AG08396 (cell line): ENCODE measurements at places on chromosomes 7 and 10.

DNA sequence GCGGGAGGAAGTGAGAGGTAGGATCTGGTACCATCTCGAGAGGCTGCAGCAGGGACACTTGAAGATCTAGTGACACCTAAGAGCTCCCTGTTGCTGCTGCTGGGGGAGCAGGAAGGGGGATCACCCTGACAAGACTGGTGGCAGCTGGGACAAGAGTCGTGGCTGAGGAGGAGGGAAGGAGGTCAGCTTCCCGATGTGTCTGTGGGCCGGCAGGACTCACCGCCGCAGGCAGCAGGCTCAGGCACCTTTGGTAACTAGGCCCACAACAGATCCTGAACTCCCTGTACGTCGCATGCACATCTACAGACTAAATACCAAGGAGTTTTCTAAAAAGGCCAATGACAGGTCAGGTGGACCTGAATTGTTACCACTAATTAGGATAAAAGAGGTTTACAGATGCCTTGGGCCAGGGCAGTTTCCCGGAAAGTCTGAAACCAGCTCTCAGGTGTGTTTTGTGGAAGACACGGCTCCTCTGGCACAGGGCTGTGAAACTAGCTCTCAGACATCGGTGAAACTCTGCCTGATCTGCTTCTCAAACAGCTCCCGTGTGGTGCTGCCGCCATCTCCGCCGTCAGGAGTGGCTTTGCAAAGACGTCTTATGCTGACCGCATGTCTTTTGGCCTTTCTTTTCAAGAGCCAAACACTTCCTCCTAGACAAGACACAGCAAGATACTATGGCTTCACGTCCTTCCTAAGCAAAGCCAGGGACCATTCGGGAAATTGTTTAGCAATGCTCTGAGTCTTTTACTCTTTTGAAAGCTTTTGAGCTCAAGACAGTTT lies 609.7 kb downstream of the PTPRN2 start:
- no peak for DNase-seq

GRCh38 chr7:37393476-37393875 lies 55.2 kb downstream of the ELMO1 start:
- DNase-seq = no peak

DNA sequence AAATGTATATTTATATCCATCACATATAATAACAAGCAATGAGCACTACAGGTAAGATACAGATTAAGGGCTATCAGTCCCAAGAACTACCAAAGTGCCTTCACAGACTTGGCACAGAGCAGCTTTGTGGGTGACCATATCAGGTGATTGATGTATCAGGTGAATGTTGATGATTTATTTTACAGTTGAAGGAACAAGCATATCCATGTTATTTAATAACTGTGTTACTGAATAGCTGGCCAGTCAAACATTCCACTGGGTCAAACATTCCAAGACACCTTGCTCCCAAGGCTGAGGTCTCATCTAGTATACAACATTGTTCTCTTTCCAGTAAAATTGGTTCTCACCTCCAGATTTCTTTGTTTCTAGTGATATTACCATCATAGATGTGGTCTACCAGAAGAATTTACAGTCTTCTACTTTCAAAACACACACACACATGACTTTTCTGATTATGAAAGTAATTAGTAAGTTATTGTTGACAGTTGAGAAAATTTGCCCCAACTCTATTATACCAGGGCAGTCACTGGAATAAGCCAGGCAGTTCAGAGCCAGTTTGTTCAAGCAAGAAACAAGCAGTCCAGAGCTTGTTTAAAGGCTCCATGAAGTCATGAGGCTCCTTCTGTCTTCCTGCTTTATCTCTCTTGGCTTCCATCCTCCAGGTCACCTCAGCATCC lies 68.2 kb downstream of the ELAPOR2 start:
- DNase-seq = no peak

- no peak for DNase-seq
Observed at GRCh38 chr10:107010531-107010930, 154.0 kb downstream of the SORCS1 start.

- no peak for DNase-seq
Observed at GRCh38 chr7:41038211-41038610, 664.7 kb downstream of the INHBA start.

DNA sequence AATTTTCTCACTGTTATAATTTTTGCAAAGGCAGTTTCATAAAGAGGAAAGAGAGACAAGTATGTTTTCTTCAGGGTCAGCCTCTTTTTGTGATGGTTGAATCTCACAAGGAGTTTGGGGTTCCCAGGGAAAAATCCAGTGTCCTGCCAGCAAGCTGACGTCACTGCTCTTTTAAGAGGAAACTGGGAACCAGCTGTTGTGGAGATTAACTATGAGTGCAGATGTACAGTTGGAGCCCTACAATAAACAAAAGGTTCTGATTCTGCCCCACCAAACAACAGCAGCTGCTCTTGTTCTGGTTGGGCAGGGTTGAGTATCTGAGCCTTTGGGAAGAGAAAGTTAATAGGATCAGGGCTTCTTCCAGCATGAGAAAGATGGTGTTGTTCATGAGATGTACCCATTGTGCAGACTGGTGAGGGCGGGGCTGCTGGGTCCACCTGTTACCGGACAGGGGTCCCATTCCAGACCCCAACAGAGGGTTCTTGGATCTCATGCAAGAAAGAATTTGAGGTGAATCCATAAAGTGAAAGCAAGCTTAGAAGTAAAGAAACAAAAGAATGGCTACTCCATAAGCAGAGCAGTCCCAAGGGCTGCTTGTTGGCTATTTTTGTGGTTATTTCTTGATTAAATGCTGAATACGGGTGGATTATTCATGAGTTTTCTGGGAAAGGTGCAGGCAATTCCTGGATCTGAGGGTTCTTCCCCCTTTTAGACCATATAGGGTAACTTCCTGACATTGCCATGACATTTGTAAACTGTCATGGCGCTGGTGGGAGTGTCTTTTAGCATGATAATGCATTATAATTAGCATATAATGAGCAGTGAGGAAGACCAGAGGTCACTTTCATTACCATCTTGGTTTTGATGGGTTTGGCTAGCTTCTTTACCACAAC lies 12.5 kb downstream of the PRF1 start:
- DNase-seq = no peak

GRCh38 chr7:78020874-78021249 lies 222.3 kb downstream of the PHTF2 start:
- DNase-seq = no peak

DNA sequence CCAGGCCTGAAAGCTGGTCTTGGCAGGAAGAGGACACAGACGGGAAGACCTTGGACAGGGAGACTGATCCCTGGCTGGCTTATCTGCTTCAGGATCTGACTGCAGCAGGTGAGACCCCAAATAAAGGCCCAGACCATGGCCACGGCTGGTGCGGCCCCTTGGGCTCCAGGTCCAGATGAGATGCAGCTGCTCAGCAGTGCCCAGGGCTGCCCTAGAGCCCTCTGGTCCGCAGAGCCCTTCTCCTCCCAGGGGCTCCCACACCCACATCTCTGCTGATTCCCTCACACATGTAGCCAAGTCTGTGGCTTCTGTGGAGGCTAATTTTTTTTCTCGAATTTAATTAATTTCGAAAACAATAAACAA lies 46.3 kb downstream of the VIPR2 start:
- DNase-seq = no peak

GRCh38 chr10:129839285-129840195 lies 124.5 kb downstream of the EBF3 start:
- DNase-seq = no peak

GRCh38 chr7:16975712-16976111 lies 93.9 kb upstream of the AGR3 start:
- DNase-seq = no peak

DNA sequence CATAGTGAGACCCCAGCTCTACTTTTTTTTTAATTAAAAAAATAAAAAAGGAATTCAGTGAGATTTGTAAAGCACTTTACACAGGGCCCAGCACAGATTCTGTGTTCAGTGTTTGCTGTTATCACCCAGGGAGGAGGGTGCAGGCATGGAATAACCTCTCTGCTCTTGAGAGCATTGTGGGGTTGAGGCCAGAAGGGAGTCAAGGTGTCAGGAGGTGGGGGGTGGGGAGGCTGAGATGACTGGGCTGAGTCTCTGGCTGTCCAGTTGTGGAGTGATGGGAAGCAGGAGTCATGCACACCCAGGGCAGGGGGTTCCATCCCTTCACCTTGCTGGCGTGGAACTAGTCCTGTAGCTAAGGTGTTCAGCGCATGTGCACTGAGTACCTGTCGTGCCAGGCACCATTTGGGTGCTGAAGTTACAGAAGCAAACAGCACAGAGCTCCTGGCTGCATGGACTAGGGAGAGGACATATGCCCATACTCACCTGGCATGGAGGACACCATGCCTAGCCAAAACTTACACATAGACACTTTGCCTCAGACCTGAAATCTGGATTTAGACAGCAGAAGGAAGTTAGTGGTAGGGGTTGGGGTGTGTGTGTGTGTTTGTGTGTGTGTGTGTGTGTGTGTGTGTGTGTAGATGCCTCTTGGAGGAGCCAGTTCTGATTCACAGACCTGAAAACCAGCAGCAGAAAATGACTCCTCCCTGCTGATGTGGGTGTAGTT lies 69.2 kb upstream of the LRRC4 start:
- no peak for DNase-seq

DNA sequence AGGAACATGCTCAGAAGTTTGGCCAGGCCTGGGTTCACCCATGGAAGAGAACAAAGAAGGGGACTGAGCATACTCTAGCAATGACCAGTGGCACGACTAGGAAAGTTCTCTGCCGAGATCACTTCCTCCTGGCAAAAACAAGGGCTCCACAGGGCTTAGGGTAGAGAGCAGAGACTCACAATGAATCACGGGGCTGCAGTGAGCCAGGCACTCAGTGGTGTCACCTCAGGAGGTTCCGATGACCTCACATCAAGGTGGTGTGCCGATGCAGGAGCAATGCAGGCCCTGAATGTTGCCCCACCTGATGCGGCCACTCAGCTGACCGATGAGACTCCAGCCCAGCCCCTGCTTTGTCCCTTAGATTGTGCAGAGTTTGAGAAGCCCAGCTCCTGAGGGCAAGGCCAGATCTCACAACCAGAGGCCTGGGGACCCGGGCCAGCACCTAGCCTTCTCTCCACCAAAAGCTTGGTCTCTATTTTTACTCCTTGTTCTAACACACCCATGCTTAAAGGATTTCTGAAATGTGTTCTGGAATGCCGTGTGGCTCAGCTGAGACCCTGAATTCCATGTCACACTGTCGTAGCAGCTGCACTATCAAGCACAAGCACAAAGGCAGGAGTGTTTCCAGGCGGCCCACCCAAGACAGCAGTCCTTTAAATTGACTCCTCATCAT lies 60.9 kb downstream of the COBL start:
- DNase-seq = no peak

GRCh38 chr10:101429423-101429822 lies 75.5 kb downstream of the BTRC start:
- no peak for DNase-seq

GRCh38 chr7:30912021-30912730 lies 523 bp downstream of the AQP1 start:
- DNase-seq = no peak

DNA sequence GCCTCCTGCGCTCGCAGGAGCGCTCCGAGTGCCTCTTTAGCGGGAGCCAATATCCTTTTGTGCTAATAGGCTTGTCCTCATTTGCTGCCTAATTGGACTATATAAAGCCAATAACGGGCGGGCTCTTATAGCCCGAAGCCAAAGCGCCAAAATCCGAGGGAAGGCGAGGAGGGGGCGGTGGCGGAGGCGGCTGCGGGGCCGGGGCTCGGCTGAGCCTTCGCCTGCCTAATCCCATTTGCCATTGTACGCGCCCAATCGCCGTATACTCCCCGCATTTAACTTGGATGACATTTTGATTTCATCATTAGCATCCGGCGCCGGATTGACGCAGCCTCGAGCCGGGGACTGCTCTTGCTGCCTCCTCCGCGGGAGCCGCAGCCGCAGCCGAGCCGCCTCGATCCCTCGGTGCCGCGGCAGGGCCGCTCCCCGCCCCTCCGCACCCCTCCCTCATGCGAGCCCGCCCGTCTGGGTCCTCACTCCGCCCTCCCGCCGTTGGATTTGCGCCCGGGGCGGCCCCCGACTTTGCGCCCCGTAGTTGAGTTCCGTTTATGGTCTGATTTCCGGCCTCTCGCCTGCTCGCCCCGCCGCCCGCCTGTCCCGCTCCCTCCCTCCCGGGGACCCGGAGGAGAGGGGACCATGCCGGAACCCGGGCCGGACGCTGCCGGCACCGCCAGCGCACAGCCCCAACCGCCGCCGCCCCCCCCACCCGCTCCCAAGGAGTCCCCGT lies at the start of gene HMX3:
HMX3 (plus strand) TSS at position 556 of the 727 bp plus-strand sequence; CDS start at position 637, 81 bp downstream.
- peak; percentile 48 for DNase-seq

DNA sequence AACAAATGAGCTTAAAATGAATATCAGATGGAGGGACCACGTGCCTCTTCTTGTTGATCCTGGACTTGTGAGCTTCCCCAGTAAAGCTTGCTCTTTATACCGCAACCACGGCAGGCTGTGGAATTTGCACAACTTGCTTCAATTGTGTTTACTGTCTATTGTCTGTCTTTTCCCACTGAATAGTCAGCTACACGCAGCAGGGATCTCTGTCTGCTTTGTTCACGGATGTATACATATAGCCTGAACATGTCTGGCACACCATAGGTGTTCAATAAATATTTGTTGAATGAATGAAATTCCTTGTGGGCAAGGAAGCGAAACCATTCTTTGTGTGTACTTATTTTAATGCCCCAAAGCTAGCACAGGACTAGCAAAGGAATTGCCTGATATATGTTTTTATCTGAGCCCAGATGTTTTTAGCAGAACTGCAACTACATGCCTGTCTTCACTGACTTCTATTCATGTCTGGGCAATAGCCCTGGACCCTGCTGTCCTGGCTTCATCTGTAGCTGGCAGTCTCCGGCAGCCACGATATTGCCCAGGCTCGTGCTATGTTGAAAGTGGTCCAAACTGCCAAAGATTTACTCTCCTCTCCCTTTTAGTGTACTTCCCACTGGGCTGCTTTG lies 29.9 kb upstream of the IFRD1 start:
- peak; percentile 26 for DNase-seq

DNA sequence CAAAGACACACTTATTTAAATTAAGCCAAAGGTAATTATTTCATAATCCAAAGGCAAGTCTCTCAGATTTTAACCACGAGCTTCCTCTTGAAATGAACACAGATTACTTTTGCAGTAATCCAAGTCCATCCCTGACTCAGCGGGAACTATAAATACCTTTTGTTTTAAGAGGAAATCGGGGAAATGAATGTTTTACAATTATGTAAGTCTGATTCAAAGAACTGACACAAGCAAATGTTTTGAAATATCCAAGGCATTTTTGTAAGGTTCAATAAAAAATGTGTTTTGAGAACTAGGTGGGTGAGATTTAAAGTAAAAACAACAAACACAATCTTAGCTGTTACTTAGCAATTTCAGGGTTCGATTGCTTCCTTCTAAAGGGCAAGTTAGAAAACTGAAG lies 179.8 kb upstream of the ASAH2 start:
- no peak for DNase-seq
